ENCODE measurements at places on chromosomes 16 and 17. TPM values are rescaled to one million over a fixed set of nuclear protein-coding genes. Genes with fewer than 3 reads are reported as not detected.
A peak's percentile ranks its signal among the peaks of the same experiment; 100 is the strongest.

DNA sequence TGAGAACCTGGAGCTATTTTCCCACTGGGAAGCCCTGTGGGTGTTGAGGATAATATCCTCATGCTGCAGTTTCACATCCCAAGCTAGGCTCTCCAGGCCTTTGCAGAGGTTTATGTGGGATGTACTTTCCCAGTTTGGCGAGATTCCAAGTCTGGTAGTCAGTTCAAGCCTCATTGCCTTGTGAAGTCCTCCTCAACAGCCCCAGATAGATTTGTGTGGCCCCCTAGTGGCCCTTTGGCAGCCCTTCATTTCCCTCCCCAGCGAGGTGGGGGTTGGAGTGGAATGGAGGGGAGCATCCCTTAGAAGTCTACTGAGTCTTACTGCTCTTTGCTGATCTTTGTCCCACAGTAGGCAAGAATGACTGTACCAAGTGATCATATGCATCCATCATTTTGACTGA lies 137.9 kb downstream of the CDH11 start:
- no peaks in the 10 kb centered on the region for H3K27me3 ChIP-seq
- peaks cover 11% of the 10 kb centered on the region for H3K36me3 ChIP-seq
- no peak for DNase-seq
- no peaks in the 10 kb centered on the region for H3K4me1 ChIP-seq

DNA sequence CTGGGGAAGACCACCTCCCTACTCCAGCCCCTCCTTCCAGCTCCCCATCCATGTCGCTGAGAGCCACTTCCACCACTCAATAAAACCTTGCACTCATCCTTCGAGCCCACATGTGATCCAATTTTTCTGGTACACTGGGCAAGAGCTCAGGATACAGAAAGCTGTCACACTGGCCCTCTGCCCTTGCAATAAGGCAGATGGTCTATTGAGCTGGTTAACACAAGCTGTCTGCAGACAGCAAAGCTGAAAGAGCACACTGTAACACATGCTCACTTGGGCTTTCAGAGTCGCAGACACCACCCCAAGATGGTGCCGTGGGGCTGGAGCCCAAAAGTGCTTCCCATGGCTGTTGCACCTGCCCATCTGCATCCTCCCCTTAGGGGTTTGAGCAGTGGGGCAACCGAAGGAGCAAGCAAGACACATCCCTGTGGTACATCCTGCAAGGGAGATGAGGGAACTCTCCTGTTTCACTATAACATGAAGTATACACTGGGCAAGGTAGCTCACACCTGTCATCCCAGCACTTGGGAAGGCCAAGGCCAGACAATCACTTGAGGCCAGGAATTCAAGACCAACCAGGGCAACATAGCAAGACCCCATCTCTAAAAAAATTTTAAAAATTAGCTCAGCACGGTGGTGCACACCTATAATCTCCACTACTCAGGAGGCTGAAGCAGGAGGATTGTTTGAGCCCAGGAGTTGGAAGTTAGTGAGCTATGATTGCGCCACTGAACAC lies 52.8 kb upstream of the C17orf78 start:
- peaks cover 6% of the 10 kb centered on the region for H3K36me3 ChIP-seq
- no peak for DNase-seq
- H3K4me3 ChIP-seq = no peak overlapping the region
- no peak overlapping the region for H3K27ac ChIP-seq
- no peaks in the 10 kb centered on the region for H3K4me1 ChIP-seq

DNA sequence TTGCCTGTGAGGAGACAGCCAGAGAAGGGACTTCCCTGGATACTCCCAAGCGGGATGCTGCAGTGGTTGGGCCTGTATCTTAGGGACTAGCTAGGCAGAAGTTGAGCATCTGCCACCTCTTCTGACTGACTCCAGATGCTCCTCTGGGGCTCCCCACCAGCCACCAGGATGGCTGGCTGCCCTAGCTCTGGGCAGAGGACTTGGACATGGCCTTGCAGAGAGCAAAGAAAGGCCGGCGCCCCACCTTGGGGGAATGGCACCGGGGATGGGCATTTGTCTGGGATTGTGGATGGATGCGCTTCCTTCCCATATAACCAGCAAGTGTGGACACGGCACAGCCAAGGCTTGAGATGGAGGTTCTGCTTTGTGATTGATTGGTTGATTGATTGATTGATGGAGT lies 69.0 kb downstream of the OR1D5 start:
- H3K27ac ChIP-seq = no peak overlapping the region
- H3K4me3 ChIP-seq = no peak overlapping the region
- no peaks in the 10 kb centered on the region for H3K27me3 ChIP-seq
- H3K36me3 ChIP-seq = peaks cover 31% of the 10 kb centered on the region

DNA sequence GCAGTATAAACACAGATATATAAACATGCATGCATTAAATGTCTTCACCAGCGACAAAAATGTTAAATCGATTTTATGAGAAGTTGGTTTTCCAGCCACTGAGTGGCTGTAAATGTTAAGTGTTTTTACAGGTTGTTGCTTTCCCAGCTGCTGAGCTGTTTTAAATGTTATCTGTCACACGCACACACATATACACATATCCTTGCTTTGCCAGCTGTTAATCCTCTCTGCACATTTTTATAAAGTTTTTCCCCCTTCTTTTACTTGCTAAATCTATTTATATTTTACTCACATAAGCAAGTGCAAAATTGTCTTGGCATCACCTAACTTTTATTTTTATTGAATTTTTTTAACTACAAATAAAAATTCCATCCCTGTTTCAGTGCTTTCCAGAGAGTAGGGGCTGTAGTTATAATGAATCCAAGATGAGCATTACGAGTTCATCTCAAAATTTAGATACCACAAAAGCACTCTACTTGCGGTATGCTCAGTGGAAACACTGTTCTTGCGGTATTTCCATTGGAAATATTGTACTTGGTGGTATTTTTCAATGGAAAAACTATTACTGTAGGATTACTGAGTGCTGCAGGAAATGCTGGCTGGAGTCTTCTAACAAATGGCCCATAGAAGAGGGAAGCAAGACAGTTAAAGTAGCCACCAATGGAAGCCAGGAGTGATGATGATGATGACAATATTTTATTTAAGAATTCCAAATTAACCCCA lies 124.9 kb upstream of the KCNJ16 start:
- no peak overlapping the region for H3K27ac ChIP-seq
- DNase-seq = no peak
- no peaks in the 10 kb centered on the region for H3K36me3 ChIP-seq
- H3K4me1 ChIP-seq = no peaks in the 10 kb centered on the region

- H3K27me3 ChIP-seq = no peaks in the 10 kb centered on the region
- peaks cover 37% of the 10 kb centered on the region for H3K36me3 ChIP-seq
- no peak overlapping the region for H3K4me3 ChIP-seq
Measured at GRCh38 chr17:79833744-79834564, 5.3 kb downstream of the CBX4 start.

GRCh38 chr17:35947156-35947585 lies 3.7 kb upstream of the LYZL6 start:
- no peaks in the 10 kb centered on the region for H3K27me3 ChIP-seq
- H3K4me1 ChIP-seq = peaks cover 15% of the 10 kb centered on the region
- peak; percentile 43 for DNase-seq
- H3K36me3 ChIP-seq = no peaks in the 10 kb centered on the region
- H3K27ac ChIP-seq = no peak overlapping the region

GRCh38 chr17:51537996-51538550 lies 277.7 kb downstream of the UTP18 start:
- no peak overlapping the region for H3K27ac ChIP-seq
- no peak overlapping the region for H3K4me3 ChIP-seq
- no peak for DNase-seq

- H3K36me3 ChIP-seq = no peaks in the 10 kb centered on the region
- no peaks in the 10 kb centered on the region for H3K27me3 ChIP-seq
- no peak for DNase-seq
Measured at GRCh38 chr16:30054959-30055553, 10.5 kb upstream of the ALDOA start.

- no peak for DNase-seq
- peaks cover 3% of the 10 kb centered on the region for H3K4me1 ChIP-seq
Measured at GRCh38 chr17:1197781-1198490, 18.2 kb upstream of the ABR start.

TRPV3 gene
- polyA plus RNA-seq = 15.0 TPM

TEX19 gene
- not detected for polyA plus RNA-seq

GRCh38 chr16:88017587-88018101 lies 66.4 kb downstream of the BANP start:
- no peak overlapping the region for H3K4me3 ChIP-seq
- peaks cover 11% of the 10 kb centered on the region for H3K36me3 ChIP-seq
- peaks cover 4% of the 10 kb centered on the region for H3K4me1 ChIP-seq
- H3K27me3 ChIP-seq = no peaks in the 10 kb centered on the region
- H3K27ac ChIP-seq = no peak overlapping the region

CLEC19A gene
- not detected for polyA plus RNA-seq

KRTAP4-5 gene
- polyA plus RNA-seq = not detected

GRCh38 chr16:18969855-18970240 lies 13.9 kb upstream of the TMC7 start:
- H3K27me3 ChIP-seq = no peaks in the 10 kb centered on the region
- no peak overlapping the region for H3K4me3 ChIP-seq
- H3K27ac ChIP-seq = no peak overlapping the region
- no peaks in the 10 kb centered on the region for H3K36me3 ChIP-seq

SLC16A11 gene
- polyA plus RNA-seq = 0.94 TPM

LRRC37A gene
- 6.2 TPM for polyA plus RNA-seq

DNA sequence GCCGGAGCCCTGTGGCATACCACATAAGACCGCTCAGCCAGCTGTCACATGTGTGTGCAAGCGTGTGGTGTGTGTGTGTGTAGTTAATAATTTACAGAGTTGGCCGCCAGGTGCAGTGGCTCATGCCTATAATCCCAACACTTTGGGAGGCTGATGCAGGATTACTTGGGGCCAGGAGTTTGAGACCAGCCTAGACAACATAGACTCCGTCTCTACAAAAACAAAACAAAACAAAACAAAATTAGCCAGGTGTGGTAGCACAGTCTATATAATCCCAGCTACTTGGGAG lies 20.4 kb downstream of the SOCS1 start:
- H3K36me3 ChIP-seq = no peaks in the 10 kb centered on the region
- no peak overlapping the region for H3K4me3 ChIP-seq
- DNase-seq = peak; percentile 84

GRCh38 chr16:85498607-85499006 lies 114.5 kb upstream of the GSE1 start:
- no peaks in the 10 kb centered on the region for H3K4me1 ChIP-seq
- no peak overlapping the region for H3K27ac ChIP-seq
- no peaks in the 10 kb centered on the region for H3K27me3 ChIP-seq
- no peak for DNase-seq
- no peak overlapping the region for H3K4me3 ChIP-seq

DNA sequence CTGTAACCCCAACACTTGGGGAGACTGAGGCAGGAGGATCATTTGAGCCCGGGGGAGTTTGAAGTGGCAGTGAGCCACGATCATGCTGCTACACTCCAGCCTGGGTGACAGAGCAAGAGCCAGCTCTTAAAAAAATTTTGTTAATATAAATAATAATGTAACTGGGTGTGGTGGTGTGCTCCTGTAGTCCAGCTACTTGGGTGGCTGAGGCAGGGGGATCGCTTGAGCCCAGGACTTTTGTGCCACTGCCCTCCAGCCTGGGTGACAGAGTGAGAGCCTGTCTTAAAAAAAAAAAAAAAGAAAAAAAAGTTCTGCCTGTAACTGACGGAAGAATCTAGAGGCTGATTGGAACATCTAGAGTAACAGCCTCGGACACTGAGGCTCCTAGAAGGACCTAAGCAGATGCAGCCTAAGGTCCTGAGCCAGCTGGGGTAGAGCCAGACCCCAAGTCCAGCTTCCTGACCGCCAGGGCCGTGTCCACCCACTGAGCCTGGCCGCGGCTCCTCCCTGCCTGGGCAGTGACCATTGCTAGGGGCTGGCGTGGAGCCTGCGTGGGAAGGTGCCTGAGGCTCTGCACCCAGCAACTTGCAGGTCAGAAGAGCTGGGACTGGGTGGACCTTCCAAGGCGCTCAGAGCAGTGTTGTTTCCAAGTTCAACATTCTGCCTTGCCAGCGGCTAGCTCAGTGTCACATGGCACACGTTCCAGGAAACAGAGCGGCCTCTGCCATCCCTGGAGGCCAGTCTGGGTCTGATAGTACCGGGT lies 209.4 kb upstream of the CIBAR2 start:
- H3K27ac ChIP-seq = peak overlapping the region; percentile 75
- no peaks in the 10 kb centered on the region for H3K27me3 ChIP-seq
- H3K36me3 ChIP-seq = no peaks in the 10 kb centered on the region

DNA sequence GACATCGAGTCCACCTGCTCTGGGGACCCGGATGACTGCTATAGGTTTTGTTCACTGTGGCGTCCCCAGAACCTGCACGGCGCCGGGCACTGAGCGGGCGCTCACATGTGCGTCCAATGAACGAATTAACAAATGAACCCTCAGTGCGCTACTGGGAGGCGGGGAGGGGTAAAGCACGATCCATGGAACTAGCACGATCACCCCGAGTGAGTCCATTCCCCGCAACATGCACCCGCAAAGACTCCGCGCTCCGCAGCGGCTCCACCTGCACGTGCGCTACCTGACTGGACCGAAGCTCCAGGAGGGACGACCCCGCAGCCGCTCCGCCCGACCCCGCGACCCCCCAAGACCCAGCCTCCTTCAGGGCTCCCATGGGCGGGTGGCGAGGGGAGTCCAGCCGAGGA lies 491 bp downstream of the TRAP1 start:
- peak overlapping the region; percentile 74 for H3K27ac ChIP-seq
- H3K27me3 ChIP-seq = no peaks in the 10 kb centered on the region
- H3K36me3 ChIP-seq = peaks cover 9% of the 10 kb centered on the region
- no peak for DNase-seq
- peak overlapping the region; percentile 95 for H3K4me3 ChIP-seq

RDM1 gene
- 5.6 TPM for polyA plus RNA-seq

CORO1A gene
- polyA plus RNA-seq = 36.7 TPM

- H3K4me3 ChIP-seq = peak within 1 kb of the TSS; percentile 18
- H3K27ac ChIP-seq = no peak within 1 kb of the TSS
- peaks cover 2% of the 10 kb centered on the region for H3K4me1 ChIP-seq
- DNase-seq = no peak
Measured at GRCh38 chr17:6713130-6713917, at the start of gene SLC13A5. Gene SLC13A5, minus strand, starts transcription at chr17:6713369. Its CDS starts 36 bp downstream, at chr17:6713333.

SEC14L5 gene
- polyA plus RNA-seq = 0.24 TPM

GRCh38 chr17:66437476-66438026 lies 135.1 kb downstream of the PRKCA start:
- no peaks in the 10 kb centered on the region for H3K36me3 ChIP-seq
- no peak for DNase-seq
- peaks cover 8% of the 10 kb centered on the region for H3K4me1 ChIP-seq
- H3K27ac ChIP-seq = no peak overlapping the region
- H3K27me3 ChIP-seq = no peaks in the 10 kb centered on the region

Data from large intestine (tissue), 12 donors.